ENCODE measurements at places on chromosomes 3 and 15. TPM values are rescaled to one million over a fixed set of nuclear protein-coding genes. Genes with fewer than 3 reads are reported as not detected.

- H3K27ac ChIP-seq = no peak overlapping the region
- H3K4me1 ChIP-seq = no peaks in the 10 kb centered on the region
- no peaks in the 10 kb centered on the region for H3K27me3 ChIP-seq
Observed at GRCh38 chr3:77304700-77305021, 264.8 kb downstream of the ROBO2 start.

DNA sequence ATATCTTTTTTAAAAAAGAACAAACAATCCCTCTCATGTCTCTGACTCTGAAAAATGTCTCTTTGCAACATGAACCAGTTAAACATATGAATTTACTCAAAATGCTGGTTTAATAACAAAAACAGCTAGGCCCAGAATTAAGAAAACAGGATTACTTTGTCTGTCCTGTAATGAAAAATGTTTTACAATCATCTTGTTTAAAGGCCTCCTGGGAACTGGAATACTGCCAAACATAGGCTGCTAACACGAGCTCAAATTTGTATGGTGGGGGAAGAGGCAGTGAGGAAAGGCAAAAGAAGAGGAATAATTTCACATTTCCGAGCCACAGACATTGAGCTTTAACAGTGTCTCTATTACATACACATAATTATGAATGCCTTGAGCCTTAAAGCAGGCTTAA is 61.7 kb upstream of the PPIB start:
- DNase-seq = peak; percentile 27
- H3K27ac ChIP-seq = peak overlapping the region; percentile 17
- peaks cover 22% of the 10 kb centered on the region for H3K36me3 ChIP-seq
- H3K4me1 ChIP-seq = peaks cover 22% of the 10 kb centered on the region

- DNase-seq = no peak
- no peak overlapping the region for H3K27ac ChIP-seq
- no peaks in the 10 kb centered on the region for H3K36me3 ChIP-seq
- no peak overlapping the region for H3K4me3 ChIP-seq
- peaks cover 5% of the 10 kb centered on the region for H3K27me3 ChIP-seq
Observed at GRCh38 chr3:70065696-70066253, 66.2 kb downstream of the SAMMSON start.

DNA sequence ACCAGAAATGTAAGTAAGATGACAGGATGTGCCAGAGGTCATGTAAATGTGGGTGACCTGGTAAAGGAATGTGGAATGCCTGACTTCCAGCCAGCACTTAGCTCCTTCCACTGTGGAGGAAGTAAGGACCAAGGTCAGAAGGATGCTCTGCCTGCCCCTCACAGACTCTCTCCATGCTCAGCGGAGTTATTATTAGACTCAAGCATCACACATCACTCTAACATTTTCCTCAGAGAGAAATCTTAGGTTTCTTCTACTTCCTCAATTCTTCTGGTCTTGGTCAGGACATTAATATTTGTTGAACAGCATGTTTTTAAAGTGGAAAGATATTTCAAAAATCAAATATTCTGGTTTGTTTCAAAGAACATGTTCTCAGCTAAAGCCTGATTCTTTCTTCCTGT is 231.4 kb upstream of the WNT5A start:
- peaks cover 24% of the 10 kb centered on the region for H3K4me1 ChIP-seq
- peak overlapping the region; percentile 42 for H3K27ac ChIP-seq
- H3K27me3 ChIP-seq = 0 out of 2 replicates have a peak, but pooled peaks cover 6% of the 10 kb centered on the region
- peak; percentile 43 for DNase-seq

DNA sequence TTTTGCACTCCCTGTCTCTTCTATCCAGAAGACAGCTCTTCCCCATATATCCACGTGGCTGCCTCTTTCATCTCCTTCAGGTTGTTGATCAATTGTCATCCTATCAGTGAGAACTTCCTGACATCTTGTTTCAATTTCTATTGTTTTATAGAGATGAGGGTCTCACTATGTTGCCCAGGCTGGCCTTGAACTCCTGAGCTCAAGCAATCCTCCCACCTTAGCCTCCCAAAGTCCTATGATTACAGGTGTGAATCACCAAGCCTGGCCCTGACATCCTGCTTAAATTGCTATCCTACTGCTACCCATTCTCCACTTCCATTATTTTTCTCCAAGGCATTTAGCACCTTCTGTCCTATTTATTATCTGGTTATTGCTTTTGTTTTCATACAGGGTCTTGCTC is 44.9 kb upstream of the IREB2 start:
- no peak for DNase-seq
- peaks cover 35% of the 10 kb centered on the region for H3K4me1 ChIP-seq
- H3K27me3 ChIP-seq = peaks cover 33% of the 10 kb centered on the region
- H3K27ac ChIP-seq = no peak overlapping the region
- H3K4me3 ChIP-seq = no peak overlapping the region

DNA sequence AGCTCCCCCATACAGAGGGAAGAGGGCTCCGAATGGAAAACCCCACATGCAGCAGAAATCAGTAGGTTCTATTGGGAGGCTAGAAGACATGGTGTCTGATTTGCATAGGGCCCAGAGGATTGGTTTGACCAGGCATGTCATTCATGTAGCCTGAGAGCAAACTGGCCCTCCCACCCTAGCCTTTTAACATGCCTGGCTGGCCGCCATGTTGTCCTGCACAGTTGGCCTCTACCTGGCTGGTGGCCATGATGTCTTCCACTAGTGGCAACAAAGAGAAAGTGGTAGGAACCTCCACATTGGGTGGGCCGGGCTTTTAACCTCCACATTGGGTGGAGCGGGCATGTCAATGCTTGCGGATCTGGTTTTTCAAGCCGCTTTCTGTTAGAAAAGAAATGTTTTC is 312.1 kb downstream of the TAFA4 start:
- no peaks in the 10 kb centered on the region for H3K36me3 ChIP-seq
- H3K27me3 ChIP-seq = no peaks in the 10 kb centered on the region
- H3K27ac ChIP-seq = no peak overlapping the region
- H3K4me3 ChIP-seq = no peak overlapping the region
- DNase-seq = no peak

The TERB2 gene
- not detected for total RNA-seq
